Activated CD4-positive, alpha-beta T cell treated with anti-CD3 and anti-CD28 coated beads for 24 hours (primary cell): ENCODE measurements at places on chromosomes 6 and 20.

- DNase-seq: no peak
Observed at GRCh38 chr20:44792796-44793195, 17.6 kb downstream of the RIMS4 start.

DNA sequence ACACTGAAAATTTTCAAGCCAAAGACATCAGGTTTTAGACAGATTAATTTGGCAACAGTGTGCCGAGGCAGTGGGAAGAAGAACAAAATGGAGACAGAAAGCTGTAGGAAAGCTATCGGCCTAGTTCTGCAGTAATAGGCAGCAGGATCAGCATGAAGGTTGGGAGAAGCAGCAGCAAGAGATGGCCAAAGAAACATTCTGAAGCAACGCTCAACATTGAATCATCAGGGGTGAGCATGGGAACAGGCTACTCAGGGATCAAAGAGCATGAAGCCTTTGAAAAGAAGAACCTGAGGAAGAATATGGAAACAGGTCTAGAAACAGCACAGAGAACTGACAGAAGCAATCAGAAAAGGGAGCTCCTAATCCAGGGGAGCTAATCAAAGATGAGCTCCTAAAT, 7.1 kb upstream of the DST start:
- no peak for DNase-seq

DNA sequence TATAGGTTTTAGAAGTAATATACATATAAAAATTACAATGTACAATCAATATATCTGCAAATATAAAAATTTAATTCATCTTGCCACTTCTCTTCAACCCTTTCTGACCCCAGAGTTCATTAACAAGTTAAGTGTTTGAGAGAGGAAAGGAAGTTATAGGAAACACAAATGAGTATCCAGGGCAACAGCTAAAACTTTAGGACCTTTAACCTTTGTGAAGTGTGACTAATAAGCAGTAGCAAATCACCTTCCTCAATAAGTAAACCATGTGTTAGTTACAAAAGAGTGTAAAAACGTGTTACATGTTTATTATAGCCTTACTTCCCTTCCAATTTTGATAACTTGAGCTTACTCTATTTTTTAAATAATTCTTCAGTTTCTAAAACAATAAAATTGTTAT, 73.4 kb upstream of the SIM1 start:
- DNase-seq: no peak

DNA sequence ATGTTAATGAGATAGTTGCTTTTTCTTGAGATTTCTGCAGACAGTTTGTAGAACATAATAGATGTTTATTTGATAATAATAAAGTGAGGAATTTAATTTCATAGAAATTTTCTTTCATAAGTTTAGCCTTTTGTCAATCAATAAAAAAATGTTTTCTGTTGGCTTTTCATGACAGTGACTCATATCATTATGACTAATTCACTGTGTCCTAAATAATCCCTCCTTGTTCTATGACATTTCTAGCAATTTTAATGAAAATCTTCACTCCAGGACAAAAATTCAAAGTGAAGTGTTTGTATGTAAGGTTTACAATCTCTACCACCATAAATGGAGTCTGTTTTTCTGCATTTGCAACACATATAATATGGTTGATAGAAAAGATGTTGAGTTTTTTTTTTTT, 109.9 kb downstream of the UTRN start:
- DNase-seq: no peak

GRCh38 chr20:47397652-47398301, 41.3 kb upstream of the ZMYND8 start:
- no peak for DNase-seq

GRCh38 chr6:128107682-128108081, 206.8 kb upstream of the THEMIS start:
- no peak for DNase-seq

DNA sequence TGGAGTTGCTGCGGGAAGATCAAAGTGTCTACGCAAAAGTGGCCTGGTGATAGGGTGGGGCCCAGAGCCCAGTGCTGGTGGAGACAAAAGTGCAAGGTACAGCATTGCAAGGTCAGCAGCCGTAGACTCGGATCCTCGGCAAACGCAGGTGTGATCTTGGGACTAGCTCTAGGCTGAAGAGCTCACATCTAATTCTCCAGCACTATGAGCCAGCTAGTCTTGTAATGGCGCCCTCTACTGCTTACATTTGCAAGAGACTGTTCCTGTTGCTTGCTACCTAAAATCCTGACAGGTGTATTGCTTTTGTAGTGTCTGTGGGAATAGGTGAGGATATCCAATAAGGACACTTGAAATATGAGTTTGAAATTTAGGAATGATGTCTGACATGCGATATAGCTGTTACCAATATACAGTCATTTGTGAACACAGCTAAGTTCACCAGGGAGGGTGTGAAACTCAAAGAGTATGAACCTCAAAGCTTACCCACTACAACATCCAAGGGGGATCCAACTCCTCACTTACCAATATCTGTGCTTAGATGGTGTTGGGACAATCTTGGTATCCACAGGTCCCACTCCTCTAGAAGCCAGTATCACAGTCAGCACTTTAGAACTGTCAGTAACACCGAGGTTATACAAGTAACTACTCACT, 58.4 kb downstream of the PDE7B start:
- DNase-seq: peak; percentile 6

DNA sequence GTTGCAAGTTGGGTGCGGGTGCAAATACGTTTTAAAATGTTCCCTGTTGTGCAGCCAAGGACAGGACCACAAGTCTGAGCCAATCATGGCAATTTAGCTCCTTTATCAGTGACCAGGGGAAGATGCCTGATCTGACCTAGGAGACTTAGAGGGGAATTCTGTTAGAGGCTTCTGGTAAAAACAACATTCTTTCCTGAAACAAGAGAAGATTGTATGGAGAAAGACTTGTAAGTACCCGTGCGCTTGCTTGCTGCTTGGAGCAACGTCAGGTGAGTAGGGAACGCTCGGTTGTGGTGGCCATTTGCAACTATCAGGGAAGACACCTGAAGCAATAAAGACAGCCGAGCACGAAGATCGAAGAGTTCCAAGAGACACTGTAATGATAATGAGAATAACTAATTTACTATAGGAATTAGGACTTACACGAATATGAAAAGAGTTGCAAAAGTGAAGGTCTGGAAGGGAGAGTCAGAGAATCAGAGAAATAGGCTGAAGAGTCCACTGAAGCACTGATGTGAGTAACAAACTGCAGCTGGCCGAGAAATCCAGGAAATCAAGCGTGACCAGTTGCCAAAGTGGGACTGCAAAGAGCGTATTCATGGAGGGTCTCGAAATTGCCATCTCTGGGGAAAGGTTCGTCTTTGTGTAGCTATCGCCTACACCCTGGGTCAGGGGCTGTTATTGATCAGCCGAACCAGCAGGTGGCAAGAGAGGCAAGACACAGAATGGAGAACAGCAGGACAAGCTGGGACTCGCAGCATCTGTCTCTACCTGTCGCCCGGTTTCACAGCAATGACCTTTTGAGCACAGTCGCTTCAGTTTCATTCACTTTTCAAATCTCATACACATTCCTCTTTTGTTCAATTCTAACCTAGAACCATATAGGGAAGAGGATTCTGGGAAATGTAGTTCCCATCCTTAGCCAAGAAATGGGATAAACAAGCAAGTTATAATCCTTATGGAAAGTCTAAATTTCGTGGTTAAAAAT, 26.1 kb downstream of the LOC128125822 start:
- peak; percentile 47 for DNase-seq

DNA sequence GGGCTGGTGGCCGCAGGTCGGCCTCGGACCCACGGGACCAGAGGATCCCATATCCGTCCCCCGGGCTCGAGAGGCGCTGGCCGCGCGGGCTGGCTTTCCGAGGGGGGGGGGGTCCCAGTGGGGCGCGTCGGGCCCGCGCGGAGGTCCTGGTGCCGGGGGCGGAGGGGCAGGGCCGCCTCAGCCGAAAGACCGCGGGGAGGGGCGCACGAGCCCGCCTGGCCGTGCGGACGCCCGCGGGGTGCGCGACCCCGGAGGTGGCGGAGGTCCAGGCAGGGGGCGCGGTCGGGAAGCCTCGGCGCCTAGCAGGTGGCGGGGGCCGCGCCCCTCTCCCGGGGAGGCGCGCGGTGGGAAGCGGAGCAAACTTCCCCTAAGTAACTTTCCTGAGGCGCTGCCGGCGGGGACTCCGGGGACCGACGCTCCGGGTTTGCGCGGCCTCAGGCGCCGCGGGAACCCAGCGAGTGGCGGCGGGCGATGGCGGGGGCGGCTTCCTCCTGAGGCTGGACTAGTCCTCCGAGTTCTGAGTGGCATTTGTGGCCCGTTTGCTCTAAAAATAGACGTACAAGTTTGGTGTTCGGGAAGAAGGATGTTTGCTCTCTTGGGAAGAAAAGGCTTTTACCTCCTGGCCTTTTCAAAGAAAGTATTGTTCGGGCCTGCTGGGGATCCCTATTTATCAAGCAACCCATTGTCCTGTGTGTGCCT, 26.5 kb upstream of the BTBD3 start:
- no peak for DNase-seq

- DNase-seq: no peak
Observed at GRCh38 chr20:57435498-57436222, 44.5 kb downstream of the RBM38 start.

- no peak for DNase-seq
Observed at GRCh38 chr6:15927531-15928225, 201.2 kb upstream of the MYLIP start.

DNA sequence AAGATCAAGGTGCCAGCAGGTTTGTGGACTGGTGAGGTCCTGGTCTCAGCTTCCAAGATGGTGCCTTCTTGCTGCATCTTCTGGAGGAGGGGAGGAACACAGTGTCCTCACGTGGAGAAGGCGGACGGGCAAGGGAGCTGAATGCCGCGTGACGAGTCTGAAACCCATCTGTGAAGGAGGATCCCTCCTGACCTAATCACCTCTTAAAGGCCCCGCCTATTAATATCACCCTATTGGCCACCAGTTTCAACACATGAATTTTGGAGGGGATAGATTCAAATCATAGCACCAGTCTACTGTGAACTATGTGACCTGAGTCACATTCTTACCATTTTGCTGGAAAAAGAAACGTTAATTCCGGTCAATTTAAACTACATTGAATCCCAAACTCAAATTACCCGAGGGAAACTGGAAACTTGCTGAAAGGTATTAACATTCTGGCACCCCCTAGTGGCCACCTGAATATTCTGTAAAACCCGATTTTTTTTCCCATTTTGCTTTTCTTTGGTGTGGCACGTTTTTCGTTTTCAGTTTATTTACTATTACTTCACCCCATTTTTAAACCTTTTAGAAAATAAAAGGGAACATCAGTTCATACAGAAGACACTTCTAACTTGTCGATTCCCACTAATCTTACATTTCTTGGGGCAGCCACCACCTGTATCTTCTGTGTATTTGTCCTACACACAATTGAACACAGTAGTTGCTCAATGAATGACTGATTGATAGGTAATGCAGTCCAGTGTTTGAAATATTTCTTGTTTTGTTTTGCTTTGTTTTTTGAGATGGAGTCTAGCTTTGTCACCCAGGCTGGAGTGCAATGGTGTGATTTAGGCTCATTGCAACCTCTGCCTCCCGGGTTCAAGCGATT, 17.9 kb upstream of the CCDC170 start:
- peak; percentile 31 for DNase-seq

GRCh38 chr6:41262401-41262800, 24.1 kb downstream of the TREM1 start:
- no peak for DNase-seq

- DNase-seq: no peak
Observed at GRCh38 chr6:107805504-107805903, 18.6 kb downstream of the SCML4 start.

DNA sequence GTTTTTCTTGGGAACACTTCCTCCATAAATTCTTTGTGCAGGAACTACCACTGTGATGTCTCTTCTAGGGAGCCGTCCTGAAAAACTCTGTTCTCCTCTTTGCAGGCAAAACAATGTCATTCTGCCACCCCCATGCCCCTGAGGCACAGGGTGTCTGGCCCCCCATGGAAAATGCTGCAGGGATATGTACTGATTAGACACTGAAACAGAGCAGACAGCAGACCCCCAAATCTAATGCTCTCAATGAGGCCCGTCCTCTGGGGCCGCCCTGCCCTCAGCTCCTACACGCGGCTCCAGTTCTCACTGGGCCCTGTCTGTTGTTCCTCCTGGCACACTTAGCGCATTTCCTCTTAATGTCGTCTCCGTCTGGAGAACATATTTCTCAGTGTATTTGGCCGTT, 97.5 kb downstream of the LAMP5 start:
- DNase-seq: no peak

GRCh38 chr6:3687847-3688246, 63.7 kb downstream of the PXDC1 start:
- DNase-seq: no peak

DNA sequence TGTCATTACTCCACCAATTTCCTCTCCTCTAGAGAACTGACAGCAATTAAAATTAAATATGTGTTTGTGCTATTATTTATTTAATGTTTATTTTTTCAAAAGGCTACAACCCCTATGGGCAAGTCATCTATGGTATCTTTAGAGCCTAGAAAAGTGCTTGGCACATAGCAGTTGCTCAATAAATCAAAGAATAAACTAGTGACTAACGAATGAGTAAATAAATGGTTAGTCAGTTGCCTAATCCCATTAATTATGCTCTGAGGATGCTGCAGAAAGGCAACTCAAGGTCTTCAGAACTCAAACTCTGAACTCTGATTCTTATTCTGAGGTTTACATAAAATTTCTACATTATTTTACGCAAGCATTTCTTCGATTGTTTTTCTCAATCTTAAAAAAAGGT, 193.0 kb upstream of the TSHZ2 start:
- no peak for DNase-seq

- DNase-seq: no peak
Observed at GRCh38 chr6:7147051-7147671, 39.4 kb downstream of the RREB1 start.

DNA sequence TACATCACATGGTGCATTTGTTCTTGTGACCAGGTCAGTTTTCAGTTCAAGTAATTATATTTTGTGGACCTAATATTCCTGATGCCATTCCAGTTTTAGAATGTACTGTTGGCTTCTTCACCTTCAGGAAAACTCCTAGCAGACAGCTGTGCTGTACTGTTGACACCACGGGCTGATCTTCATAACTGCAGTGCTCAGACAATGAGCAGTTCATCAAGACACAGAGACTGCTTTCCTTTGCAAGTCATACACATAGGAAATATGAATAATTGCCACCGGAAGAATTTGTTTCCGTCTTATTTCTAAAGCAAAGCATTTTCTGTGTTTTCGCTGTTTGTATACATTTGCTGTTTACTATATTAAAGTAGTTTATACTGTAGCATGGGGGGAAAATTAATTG, 89.8 kb downstream of the C6orf118 start:
- DNase-seq: no peak

DNA sequence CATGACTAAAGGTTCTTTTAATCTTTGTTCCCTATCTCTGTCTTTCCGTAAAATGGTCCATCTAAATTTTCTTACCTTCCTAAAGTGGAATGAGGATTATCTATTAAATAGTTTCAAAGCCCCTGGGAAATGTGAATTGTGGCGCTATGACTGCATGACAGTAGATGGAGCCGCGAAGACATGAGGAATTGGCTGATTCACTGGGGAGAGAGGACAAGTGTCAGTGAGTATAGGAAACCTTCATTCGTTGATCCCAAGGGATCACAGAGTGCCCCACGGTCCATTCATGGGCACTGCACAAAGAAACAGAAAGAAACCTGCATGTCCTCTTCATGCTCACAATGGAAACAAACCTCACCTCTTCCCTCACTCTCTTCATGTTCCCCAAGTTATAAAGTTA, 479.3 kb upstream of the BTBD3 start:
- DNase-seq: no peak

- DNase-seq: no peak
Observed at GRCh38 chr6:117072134-117072533, 193.2 kb upstream of the VGLL2 start.
